ENCODE measurements at places on chromosomes 2 and 18. TPM values are rescaled to one million over a fixed set of nuclear protein-coding genes. Genes with fewer than 3 reads are reported as not detected.
A peak's percentile ranks its signal among the peaks of the same experiment; 100 is the strongest.

GRCh38 chr2:190584980-190585661 is 50.6 kb upstream of the NEMP2 start:
- peaks cover 6% of the 10 kb centered on the region for H3K4me1 ChIP-seq
- DNase-seq = no peak
- no peaks in the 10 kb centered on the region for H3K36me3 ChIP-seq
- H3K27ac ChIP-seq = no peak overlapping the region
- no peaks in the 10 kb centered on the region for H3K27me3 ChIP-seq

DNA sequence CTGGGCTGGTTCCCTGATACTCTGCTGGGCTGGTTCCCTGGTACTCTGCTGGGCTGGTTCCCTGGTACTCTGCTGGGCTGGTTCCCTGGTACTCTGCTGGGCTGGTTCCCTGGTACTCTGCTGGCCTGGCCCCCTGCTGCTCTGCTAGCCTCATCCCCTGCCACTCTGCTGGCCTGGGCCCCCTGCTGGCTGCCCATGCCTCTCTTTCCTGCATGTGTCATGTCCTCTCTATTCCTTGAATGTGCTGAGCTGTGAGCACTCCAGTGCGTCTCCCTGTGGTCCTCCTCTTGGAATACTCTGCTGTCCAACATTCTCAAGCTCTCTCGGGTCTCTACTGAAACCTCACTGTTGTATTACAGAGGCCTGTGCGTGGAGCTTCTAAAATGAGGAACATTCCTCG is 216.3 kb downstream of the RNF144A start:
- H3K4me1 ChIP-seq = no peaks in the 10 kb centered on the region
- H3K27ac ChIP-seq = no peak overlapping the region
- no peaks in the 10 kb centered on the region for H3K36me3 ChIP-seq
- DNase-seq = peak; percentile 54
- H3K27me3 ChIP-seq = no peaks in the 10 kb centered on the region

GRCh38 chr2:144131042-144131441 is 388.9 kb downstream of the ZEB2 start:
- no peak overlapping the region for H3K27ac ChIP-seq
- H3K36me3 ChIP-seq = no peaks in the 10 kb centered on the region
- no peaks in the 10 kb centered on the region for H3K27me3 ChIP-seq
- no peak overlapping the region for H3K4me3 ChIP-seq
- peaks cover 1% of the 10 kb centered on the region for H3K4me1 ChIP-seq
- no peak for DNase-seq

DNA sequence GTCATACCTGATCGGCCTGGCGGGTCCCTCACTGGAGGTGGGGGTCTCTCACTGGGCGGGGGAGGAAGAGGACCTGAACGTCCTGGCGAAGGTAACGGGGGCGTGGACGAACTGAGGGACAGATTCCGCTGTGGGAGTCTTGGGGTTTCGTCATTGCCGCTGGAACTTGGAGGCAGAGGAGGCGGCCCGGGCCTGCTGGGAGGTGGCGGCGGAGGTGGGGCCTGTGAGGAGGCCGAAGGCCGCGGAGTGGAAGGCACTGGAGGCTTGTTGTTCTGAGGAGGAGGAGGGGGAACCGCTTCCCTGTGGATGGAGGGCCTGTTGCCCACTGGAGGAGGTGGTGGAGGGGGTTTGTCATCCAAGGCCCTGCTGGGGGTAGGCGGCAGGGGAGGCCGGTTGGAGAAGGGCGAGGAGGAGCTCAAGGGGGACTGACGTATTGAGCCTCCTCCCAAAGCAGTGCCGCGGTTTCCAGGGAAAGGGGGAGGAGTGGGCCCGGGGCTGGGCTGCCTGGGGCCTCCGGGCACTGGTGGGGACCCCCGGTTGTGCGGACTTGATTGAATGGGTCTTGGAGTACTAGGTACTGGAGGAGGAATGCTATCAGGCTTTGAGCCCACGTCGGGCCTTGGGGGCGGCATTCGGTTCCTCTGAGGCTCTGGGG is 25.8 kb downstream of the WIPF1 start:
- peaks cover 86% of the 10 kb centered on the region for H3K36me3 ChIP-seq
- H3K27ac ChIP-seq = peak overlapping the region; percentile 81
- DNase-seq = no peak
- no peaks in the 10 kb centered on the region for H3K27me3 ChIP-seq
- H3K4me3 ChIP-seq = peak overlapping the region; percentile 39
- H3K4me1 ChIP-seq = peaks cover 60% of the 10 kb centered on the region

- H3K4me3 ChIP-seq = no peak overlapping the region
- H3K4me1 ChIP-seq = peaks cover 21% of the 10 kb centered on the region
- H3K27me3 ChIP-seq = peaks cover 47% of the 10 kb centered on the region
- H3K27ac ChIP-seq = no peak overlapping the region
- no peaks in the 10 kb centered on the region for H3K36me3 ChIP-seq
- no peak for DNase-seq
Measured at GRCh38 chr18:48977914-48978313, 27.1 kb upstream of the SMAD7 start.

- DNase-seq = no peak
- no peak overlapping the region for H3K27ac ChIP-seq
- no peaks in the 10 kb centered on the region for H3K36me3 ChIP-seq
- H3K27me3 ChIP-seq = no peaks in the 10 kb centered on the region
- no peak overlapping the region for H3K4me3 ChIP-seq
- H3K4me1 ChIP-seq = peaks cover 15% of the 10 kb centered on the region
Measured at GRCh38 chr2:174786066-174786725, 21.9 kb upstream of the CHRNA1 start.

GRCh38 chr2:163897799-163898198 is 162.0 kb upstream of the FIGN start:
- H3K36me3 ChIP-seq = no peaks in the 10 kb centered on the region
- H3K4me1 ChIP-seq = no peaks in the 10 kb centered on the region
- H3K4me3 ChIP-seq = no peak overlapping the region

DNA sequence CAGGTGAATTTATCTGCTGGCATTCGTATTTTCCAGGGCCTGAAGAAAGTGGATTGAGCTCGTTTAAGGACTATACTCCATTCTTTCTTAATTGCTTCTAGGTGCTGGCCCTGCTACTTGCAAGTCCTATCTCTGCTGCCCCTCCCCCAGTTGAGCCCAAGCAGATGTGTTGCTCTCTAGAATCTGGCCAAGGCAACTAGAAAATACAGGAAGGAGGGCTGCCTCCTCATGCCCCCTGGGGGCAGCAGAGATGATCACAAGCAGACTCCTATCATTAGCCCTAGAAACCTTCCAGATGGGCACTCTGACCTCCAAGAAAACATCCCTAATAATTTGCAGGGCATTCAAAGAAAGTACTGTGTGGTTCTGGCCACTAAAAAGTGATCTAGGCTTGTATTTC is 72.5 kb upstream of the CYP26B1 start:
- H3K27ac ChIP-seq = no peak overlapping the region
- no peaks in the 10 kb centered on the region for H3K4me1 ChIP-seq
- no peak for DNase-seq

The CFAP221 gene
- total RNA-seq = not detected

DNA sequence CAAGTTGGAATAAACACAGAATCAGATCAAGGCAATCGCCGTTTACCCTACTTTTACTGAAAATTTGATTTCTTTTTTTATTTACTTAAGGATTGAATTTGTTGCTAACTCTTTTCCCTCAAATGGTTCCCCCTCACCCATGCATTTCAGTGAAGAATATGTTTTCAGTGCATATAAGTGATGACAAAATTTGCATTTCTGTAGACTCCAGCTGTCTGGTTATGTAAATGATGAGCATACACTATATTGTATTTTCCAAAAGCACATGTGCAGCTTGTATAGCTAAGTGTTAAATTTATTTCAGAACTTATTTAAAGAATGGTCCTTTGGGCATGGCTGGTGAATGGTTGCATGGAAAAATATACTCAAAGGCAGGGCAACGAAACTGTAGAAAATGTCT is 437.7 kb downstream of the PTPRM start:
- H3K27me3 ChIP-seq = no peaks in the 10 kb centered on the region
- no peak overlapping the region for H3K4me3 ChIP-seq
- no peaks in the 10 kb centered on the region for H3K36me3 ChIP-seq
- no peaks in the 10 kb centered on the region for H3K4me1 ChIP-seq

- H3K4me1 ChIP-seq = peaks cover 15% of the 10 kb centered on the region
- no peak overlapping the region for H3K4me3 ChIP-seq
- no peak for DNase-seq
- H3K27me3 ChIP-seq = peaks cover 68% of the 10 kb centered on the region
- no peak overlapping the region for H3K27ac ChIP-seq
- H3K36me3 ChIP-seq = no peaks in the 10 kb centered on the region
Measured at GRCh38 chr2:215431778-215432758, 3.8 kb downstream of the FN1 start.

DNA sequence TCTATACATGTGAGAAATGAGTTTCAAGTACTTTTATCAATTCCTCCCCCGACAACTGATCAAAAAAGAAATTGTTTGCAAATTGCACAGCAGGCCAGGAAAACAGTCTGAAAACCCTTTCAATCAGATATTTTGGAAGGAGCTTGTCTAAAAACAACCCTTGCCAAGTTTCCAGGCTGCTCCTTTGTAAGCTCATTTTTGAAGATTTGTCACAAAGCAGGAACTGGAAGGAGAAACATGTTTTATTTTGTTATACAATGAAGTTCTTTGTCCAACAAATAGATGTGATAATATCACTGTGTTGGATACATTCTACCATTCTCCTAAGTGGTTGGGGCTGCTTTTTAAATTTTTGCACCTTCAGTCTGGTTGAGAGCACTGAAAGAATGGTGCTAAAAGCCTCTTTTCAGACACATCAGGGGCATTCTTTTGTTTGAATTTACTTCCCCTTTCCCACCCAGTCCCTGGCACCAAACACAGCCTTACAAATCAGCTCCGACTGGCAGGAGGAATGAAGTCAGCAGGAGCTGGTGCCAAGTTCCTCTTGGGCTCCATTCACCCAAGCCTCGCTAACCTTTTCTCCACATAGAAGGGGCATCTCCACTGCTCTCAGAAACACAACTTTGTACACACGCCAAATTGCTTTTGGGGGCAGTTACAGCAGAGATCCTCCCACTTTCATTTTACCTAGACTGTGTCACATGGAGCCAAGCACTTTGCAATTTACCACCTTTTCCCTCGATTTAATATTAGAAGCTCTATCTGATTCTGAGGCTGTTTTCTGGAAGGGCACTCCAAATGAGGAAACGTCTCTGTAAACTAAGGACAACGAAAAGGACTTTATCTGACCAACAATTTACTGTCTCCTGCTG is 88.0 kb downstream of the C1D start:
- no peak for DNase-seq
- H3K27me3 ChIP-seq = peaks cover 3% of the 10 kb centered on the region
- no peaks in the 10 kb centered on the region for H3K4me1 ChIP-seq
- H3K4me3 ChIP-seq = no peak overlapping the region

The NAT8 gene
- not detected for total RNA-seq

The ST6GAL2 gene
- total RNA-seq = not detected

DNA sequence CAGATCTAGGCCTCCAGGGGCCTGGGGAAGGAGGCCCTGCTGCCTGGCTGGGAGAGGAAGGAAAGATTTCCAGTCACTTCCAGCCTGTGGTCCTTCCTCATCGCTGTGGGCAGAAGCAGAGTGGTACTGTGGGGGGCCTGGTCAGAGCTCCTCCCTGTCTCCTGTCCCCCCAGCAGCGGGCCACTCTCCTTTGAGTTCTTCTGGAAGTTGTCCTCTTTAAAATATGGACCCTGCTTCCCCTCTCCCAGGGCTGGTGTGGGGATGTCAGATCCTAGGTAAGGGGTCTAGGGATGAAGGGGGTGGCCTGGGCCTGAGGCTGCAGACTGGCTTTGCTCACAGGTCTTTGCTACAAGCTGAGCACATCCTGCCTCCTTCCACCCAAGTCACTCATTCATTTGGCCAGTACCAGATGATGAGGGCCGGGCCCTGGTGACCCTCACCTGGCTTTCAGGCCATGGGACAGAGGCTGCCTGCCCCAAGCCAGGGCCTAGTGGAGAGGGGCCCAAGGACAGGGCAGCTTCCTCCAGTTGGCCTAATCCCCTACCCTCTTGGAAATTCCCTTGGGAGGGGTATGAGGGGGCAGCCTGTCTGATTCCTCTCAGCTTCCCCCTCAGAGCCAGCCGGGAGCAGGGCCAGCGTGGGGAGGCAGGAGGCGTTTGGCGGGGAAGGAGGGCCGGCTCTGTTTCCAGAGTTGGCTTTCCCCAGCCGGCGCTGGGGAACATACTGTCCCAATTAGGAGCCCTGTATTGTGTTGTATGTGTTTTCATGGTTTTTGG is 231.9 kb downstream of the DYSF start:
- no peak overlapping the region for H3K27ac ChIP-seq
- DNase-seq = no peak
- H3K36me3 ChIP-seq = no peaks in the 10 kb centered on the region
- no peaks in the 10 kb centered on the region for H3K27me3 ChIP-seq

The ZNF385B gene
- total RNA-seq = not detected

- no peak overlapping the region for H3K4me3 ChIP-seq
- H3K4me1 ChIP-seq = peaks cover 5% of the 10 kb centered on the region
- no peak for DNase-seq
- H3K27ac ChIP-seq = no peak overlapping the region
Measured at GRCh38 chr2:239756031-239756789, 268.9 kb downstream of the NDUFA10 start.

DNA sequence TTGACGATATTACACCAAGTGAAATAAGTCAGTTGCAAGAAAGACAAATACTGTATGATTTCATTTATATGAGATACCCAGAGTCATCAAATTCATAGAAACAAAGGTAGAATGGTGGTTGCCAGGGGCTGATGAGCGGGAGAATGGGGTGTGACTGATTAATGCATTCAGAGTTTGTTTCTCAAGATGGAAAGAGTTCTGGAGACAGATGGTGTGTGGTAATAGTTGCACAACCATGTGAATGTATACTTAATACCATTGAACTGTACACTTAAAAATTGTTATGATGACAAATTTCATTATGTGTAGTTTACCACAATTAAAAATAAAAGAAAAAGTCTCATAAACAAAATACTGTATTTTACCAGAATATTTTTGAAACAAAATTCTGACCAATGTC is 117.3 kb downstream of the PIGN start:
- no peaks in the 10 kb centered on the region for H3K4me1 ChIP-seq
- H3K27me3 ChIP-seq = no peaks in the 10 kb centered on the region
- no peak overlapping the region for H3K4me3 ChIP-seq
- H3K27ac ChIP-seq = no peak overlapping the region
- H3K36me3 ChIP-seq = peaks cover 7% of the 10 kb centered on the region

DNA sequence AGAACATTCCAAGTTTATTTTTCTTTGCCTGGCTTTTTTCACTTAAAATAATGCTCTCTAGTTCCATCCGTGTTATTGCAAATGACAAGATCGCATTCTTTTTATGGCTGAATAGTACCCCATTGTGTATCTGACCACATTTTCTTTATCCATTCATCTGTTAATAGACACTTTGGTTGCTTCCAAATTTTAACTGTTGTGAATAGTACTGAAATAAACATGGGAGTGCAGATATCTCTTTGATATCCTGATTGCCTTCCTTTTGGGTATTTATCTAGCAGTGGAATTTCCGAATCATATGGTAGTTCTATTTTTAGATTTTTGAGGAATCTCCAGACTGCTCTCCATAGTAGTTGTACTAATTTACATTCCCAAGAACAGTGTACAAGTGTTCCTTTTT is 230.5 kb downstream of the FIGN start:
- H3K4me3 ChIP-seq = no peak overlapping the region
- no peaks in the 10 kb centered on the region for H3K27me3 ChIP-seq
- no peaks in the 10 kb centered on the region for H3K36me3 ChIP-seq

The CCDC148 gene
- total RNA-seq = not detected

The STARD6 gene
- total RNA-seq = not detected
